ENCODE measurements at places on chromosomes 1 and 21. TPM values are rescaled to one million over a fixed set of nuclear protein-coding genes. Genes with fewer than 3 reads are reported as not detected.

Gene DPT
- not detected for total RNA-seq

Gene KCNA3
- total RNA-seq, result not detected

- no peak for DNase-seq
Observed at GRCh38 chr1:232834066-232834465, 28.9 kb downstream of the MAP10 start.

DNA sequence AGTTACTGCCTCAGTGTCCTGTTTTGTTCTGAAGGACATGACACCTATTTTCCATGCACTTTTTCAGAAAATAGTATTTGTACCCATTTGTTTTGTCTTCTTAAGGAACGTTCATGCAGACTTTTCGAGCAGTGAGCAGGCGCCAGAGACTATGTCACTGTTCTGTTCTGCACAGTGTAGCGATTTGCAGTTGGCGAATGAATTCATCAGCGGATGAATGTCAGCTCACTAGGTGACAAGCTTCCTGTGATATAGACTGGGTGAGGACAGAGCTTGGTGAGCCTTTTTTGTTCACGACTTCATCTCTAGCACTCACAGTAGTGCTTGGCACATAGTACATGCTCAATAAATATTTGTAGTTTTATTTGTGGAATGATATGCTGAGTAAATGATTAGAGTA, 177.8 kb downstream of the NFIA start:
- DNase-seq, result no peak

Data from PC-3 (cell line).